ENCODE measurements at places on chromosomes 7 and 10.

DNA sequence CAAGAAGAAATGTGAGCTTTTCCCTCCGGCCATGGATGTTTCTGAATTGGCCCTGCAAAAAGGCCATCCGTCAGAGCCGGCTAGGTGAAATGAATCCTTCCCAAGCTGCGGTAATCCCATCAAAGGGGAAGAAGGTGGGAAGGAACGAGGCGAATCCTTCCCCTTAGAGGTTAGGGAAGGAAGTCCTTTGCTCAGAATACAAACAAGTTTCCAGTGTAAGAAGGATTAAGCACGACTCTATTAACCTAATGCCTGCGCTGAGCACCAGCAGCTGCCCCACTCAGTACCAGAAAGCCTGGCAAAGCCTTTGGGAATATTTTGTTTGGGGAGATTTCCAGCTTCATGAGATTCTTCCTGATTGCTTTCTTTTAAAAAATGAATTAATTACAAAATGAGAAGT, 42.8 kb downstream of the CLRN3 start:
- no peak for DNase-seq

DNA sequence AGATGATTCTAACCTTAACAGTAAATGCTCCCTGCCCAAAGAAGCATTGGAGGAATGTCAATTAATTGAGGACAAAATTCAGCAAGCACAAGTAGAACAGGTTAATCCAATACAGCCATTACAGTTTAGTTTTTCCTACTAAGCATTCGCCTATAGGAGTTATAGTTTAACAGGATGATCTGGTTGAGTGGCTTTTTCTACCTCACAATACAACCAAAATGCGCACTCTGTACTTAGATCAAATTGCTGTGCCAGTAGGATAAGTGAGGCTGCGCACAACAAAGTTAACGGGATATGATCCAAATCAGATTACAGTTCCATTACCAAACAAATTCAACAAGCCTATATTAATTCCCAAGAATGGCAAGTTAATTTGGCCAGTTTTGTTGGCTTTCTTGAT, 117.1 kb upstream of the TRIM24 start:
- no peak for DNase-seq

DNA sequence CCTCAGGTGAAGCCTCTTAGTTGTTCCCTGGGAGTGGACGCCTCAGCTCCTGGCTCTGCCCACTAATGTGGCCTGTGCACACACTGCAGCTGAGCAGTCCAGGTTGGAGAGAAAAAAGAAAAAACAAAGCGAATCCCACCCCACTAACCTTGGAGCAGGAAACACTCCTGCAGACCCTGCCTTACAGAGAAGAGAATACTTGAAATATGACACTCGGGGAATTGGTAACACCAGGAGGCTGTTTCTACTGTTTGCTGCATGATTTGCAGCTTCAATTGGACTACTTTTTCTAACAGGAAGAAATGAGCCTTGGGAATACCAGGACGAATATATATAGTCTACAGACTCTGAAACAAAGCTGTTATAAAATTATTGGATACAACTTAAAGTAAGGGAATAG, 22.2 kb downstream of the CDHR3 start:
- no peak for DNase-seq

DNA sequence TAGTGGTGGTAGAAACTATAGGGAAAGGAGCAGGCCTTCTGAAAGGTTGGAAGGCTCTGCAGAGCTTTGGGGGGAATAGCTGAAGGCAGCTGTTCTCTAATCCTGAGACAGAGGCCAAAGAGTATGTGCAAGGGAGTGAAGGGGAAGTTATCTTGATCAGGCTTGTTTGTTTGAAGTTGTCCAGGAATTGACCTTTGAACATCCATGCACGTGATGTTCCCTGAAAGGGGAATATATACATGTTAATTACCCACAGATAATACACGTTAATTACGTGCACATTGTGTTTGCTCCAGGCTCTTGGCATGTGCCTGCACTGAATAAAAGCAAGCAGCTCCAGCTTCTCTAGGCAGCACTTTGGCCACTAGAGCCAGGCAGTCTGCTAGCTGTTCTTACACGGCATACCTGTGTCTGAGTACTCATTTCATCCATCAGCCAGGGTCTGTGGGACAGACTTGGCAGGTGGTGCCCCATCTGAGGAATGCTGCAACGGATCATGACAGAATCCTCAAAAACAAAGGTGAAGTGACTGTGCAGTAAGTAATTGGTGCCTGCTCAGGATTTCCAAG, 18.0 kb upstream of the STARD3NL start:
- DNase-seq: no peak

- DNase-seq: no peak
Observed at GRCh38 chr7:108456845-108457540, 757 bp upstream of the NRCAM start.

DNA sequence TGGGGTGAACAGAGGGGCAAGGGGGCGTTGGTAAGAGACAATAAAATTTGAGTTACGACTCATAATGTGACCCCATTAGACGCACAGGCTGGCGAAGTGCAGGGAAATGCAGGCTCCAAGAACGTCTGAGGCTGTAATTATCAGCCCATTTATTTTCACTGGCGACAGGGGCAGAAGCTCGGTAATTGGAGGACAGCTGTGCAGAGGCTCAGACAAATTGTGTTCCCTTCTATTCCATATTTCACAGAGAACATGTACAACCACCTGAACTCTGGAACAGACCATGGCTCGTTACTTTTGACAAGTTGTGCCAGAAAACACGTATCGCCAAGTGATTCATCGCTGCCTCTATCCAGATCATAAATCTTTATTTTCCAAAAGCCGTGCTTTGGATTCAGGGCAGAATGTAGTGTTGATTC, 137.3 kb upstream of the FRMD4A start:
- no peak for DNase-seq

- DNase-seq: peak; percentile 87
Observed at GRCh38 chr10:11823122-11823988, at the start of gene PROSER2. PROSER2 (plus strand) TSS chr10:11823356; CDS start chr10:11852078, 28,722 bp downstream.

- peak; percentile 9 for DNase-seq
Observed at GRCh38 chr7:137992550-137993394, 9.1 kb downstream of the CREB3L2 start.

GRCh38 chr10:77640167-77640566, 2.6 kb upstream of the KCNMA1 start:
- no peak for DNase-seq

- DNase-seq: no peak
Observed at GRCh38 chr7:84981055-84981976, 205.5 kb downstream of the SEMA3D start.

- no peak for DNase-seq
Observed at GRCh38 chr10:45076891-45077290, 76.2 kb downstream of the ZNF22 start.

- DNase-seq: no peak
Observed at GRCh38 chr10:59887972-59888640, 18.2 kb downstream of the CCDC6 start.

DNA sequence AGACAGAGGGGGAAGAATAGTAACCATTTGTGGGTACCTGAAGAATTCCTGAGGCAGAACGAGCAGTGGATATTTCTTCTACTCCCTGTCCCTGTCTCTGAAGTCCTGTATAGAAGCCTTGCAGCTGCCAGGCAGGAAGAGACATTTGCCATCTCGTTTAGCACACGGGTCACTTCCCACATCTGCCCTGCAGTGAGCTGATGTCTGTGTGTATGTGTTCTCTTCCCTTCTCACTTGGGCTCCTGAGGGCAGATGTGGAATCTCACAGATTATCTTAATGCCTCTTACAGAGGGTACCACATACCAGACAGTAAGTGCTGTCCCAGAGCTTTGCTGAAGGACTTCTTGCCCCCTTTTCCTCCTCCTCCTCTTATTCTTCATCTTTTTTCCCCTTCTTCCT, 14.1 kb upstream of the TRPV6 start:
- no peak for DNase-seq

- no peak for DNase-seq
Observed at GRCh38 chr7:155237297-155237696, 60.4 kb upstream of the INSIG1 start.

GRCh38 chr7:127392182-127392565, 334 bp downstream of the ZNF800 start:
- DNase-seq: no peak

DNA sequence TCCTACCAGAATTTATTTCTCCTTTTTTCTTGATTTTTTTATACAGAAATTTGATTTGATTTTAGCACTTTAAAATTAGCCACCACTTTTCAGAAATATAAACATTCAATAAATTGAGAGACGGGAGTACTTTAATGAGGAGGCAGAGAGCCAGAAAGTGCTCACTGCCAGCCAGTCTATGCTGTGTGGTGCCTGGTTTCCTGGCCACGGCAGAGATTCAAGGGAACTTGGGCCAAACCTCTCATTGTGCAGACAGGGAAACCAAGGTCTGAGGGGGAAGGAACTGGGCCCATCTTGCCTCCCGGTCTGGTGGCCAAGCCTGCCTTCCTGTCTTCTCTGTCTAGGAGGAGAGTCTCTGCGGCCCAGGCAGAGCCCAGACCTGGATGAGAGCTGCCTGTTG, 25.9 kb downstream of the ADAMTS14 start:
- DNase-seq: no peak

- no peak for DNase-seq
Observed at GRCh38 chr7:42232275-42232674, 4.7 kb downstream of the GLI3 start.

- no peak for DNase-seq
Observed at GRCh38 chr7:108136191-108136688, 6.1 kb upstream of the LAMB4 start.

GRCh38 chr10:100934084-100934659, 21.4 kb downstream of the SLF2 start:
- no peak for DNase-seq

DNA sequence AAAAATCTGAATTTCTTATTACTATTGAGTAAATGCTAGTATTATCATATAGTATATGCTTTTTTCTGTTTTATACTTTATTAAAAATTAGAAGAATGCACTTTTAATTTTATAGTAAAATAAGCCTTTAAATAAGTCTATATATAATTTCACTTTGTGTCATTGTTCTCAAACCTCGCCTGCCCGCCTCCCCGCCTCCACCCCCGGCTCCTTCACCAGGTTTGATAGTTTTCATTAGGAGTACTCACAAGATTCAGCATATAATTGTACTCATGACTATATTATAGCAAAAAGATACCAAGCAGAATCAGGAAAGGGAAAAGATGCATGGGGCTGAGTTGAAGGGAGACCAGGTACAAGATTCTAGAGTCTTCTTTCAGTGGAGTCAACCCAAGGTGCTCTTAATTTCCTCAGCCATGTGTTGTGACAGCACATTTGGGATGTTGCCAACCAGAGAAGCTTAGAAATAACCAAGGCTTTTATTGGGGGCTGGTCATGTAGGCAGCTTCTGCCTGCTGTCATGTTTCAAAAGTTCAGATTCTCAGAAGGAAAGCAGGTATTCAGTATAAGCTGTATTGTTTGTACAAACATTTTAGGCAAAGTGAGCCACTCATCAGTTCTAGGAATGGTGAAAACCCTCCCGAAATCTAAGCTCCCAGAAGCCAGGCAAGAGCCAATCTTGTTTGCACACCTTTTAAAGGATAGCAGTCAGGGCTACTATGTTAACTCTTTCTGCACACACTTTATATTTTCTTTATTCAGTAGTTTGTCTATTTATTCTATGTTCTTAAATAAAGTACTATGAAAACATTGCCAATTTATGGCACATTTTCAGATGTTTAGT, 12.3 kb downstream of the NHLRC2 start:
- no peak for DNase-seq

GRCh38 chr7:150973571-150974451, 4.3 kb downstream of the KCNH2 start:
- no peak for DNase-seq

DNA sequence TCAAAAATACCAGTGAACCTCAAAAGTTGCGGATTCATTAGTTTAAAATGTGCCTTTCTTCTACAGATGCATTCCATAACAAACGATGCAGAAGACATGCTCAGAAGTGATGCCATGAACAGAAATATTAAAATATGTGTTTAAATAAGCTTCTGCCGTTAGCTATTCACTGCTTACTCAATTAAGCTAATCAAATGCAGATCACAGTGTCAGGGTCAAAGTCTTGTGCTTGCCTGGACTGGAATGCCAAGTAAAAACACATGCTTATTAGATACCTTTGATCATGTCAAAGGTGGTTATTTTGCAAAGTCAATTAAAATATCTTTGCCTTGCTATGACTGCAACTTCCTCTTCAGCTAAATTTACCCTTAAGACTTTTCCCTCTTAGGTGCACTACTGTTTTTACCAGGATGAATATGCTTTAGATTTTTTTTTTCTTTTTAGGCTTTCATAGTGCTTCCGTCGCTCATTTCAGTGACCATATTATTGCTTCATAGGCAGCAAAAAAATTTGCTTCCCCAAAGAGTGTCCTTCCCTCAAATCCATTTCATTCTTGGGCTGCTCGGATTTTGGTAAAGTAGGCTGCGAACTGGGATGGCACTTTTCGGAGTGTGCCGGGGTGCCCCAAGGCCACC, 905 bp downstream of the ASB13 start:
- DNase-seq: no peak

Measured in T47D (cell line).